ENCODE measurements at places on chromosomes 1 and 21.
A peak's percentile ranks its signal among the peaks of the same experiment; 100 is the strongest.

DNA sequence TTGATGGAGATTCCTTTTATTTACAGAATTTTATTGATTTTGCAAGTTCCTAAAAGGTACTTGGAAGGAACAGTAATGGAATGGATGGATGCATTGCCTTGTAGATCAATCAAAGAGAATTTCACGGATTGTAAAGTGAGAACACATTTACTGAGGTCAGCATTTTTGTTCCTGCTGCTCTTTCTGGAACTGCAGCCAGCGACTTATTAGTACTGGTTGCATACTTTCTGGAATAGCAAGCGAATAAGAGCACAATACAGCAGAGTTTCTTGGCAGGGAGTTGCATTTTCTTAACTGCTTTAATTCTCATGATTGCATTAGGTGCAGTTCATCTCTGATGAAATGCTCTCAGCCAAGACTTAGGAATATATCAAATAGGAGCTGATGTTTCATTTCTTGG, 106.1 kb upstream of the CHODL start:
- DNase-seq, result no peak

DNA sequence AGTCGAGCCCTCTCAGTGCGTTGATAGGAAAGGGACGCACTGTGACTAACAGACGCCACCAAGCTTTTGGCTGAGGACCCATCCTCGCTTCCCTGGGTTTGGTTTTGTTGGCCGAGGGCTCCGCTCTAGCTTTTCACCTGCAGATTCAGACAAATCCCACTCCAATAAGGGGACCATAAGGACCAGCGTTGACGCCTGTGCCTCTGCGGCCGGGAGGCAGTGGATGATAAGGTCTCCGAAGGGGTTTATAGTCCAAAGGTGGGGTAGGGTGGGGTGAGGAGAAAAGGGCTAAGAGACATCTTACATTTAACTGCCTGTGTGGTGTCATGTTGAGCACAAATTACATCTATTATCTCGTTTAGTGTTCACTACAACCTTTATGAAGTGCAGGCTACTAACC, 760 bp downstream of the PEX14 start:
- DNase-seq, result no peak

- peak; percentile 3 for DNase-seq
These were observed 35.8 kb upstream of the OLFM3 start for GRCh38 chr1:102032534-102032933.

GRCh38 chr1:160665330-160666078, 18.7 kb upstream of the SLAMF1 start:
- no peak for DNase-seq

DNA sequence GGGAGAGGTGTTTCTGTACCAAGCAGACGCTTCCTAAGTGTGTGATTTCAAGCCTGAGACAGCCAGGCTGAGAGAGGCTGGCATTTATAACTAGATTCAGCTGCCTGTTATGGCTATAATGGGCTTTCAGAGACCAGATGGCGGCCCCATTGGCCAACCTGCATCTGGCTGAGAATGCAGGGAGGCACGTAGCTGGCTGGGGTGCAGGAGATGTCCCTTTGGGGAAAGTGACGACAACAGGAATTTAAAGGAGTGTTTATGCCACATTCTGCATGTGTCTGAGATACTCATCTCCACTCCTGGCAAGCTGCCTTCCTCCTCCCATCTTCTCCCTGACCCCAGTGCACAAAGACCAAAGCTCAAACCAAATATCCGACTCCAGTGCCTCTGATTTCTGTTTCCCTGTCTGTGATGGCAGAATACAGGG, 21.3 kb upstream of the CCDC190 start:
- no peak for DNase-seq

- no peak for DNase-seq
These were observed 119.4 kb downstream of the SLC45A1 start for GRCh38 chr1:8437347-8437746.

- no peak for DNase-seq
These were observed 42.9 kb upstream of the TMCO2 start for GRCh38 chr1:40204856-40205255.

DNA sequence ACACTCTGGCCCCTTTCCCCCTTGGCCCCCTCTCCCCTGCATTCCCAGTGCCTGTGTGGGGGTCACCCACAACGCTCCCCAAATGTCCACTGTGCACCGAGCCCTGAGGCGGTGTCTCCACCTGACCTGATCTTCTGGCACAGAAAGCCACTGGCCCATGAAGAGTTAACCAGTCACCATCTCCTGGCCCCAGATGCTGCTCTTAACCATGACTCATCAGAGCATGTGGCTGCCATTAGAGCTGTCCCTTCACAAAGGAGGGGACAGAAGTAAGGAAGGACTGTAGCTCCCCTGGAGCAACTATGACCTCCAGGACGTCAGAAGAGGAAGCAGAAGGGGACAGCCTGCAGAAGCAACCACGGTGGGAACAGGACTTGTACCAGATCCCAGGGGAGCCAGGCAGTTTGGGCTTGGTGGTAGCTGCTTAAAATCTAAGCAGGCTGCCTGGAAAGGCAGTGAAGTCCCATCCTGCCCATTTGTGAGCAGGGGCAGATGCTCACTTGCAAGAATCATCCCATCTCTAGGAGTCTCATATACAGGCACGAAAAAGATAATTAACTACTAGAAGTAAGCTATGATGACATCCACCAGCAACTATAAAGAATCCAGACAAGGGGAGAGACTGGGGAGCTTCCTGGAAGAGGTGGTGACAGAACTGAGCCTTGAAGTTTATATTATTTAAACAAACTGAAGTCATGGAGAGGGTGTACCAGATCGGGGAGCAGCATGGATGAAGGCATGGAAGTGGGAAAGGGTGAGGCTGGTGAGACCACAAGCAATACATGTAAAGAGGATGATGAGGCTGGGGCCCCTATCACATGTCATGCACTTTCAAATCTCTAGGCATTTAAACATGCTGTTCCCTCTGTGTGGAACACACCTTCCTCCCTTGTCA, 1.1 kb upstream of the TTC39A start:
- DNase-seq, result peak; percentile 70

- DNase-seq, result peak; percentile 67
These were observed 29.0 kb upstream of the PPM1J start for GRCh38 chr1:112744009-112744578.

DNA sequence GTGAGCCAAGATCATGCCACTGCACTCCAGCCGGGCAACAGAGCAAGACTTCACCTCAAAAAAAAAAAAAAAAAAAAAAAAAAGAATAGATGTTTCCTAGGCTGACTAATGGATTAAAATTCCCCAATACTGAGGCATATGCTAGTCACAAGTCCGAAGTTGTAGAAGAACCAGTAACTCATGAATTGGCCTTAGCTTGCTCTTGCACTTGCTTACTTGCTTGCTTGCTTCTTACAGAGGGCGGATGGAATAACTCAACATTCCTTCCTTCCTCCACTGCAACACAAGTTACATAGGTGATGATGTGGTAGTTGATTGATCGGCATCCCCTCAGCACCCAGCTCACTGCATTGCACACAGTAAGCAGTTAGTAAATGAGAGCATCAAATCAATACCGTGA, 2.8 kb upstream of the TARS2 start:
- peak; percentile 88 for DNase-seq

DNA sequence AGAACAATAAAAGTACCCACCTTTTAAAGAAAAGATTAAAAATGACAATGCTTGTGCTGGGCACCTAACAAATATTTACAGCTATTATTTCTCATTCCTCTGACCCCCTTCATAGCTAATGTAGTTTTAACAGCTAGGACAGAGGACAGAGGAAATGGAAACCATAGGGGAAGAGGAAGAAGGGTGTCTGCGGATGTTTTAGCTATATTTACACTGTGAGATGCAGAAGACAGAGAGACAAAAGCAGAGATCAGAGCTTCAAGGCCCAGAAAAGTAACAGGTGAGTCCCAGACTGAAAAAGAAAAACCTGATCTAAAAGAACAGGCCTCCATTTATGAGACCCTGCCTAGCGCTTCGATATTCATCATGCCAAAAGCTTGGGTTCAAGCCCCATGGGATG, 72.0 kb downstream of the ZNF281 start:
- no peak for DNase-seq

- no peak for DNase-seq
These were observed 4.8 kb upstream of the TNN start for GRCh38 chr1:175062858-175063257.

DNA sequence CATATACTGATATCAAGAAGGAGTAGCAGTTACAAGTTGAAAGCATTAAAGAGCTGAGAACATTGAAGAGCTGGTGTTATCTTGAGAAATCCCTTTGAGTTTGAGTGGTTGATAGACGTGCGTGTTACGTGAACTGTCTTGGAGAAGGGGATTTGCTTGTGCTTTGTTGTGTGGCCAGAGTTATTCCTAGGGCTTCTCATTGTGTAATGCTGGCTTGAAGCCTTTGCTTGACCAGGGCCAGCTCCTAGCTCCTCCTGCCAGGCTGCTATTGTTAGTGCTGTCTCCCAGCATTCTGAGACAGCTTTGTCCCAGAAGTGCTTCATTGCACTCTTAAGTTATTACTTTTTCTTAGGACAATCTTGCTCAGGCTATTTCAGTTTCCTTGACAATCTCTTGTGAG, 116.2 kb upstream of the KCNK2 start:
- no peak for DNase-seq

DNA sequence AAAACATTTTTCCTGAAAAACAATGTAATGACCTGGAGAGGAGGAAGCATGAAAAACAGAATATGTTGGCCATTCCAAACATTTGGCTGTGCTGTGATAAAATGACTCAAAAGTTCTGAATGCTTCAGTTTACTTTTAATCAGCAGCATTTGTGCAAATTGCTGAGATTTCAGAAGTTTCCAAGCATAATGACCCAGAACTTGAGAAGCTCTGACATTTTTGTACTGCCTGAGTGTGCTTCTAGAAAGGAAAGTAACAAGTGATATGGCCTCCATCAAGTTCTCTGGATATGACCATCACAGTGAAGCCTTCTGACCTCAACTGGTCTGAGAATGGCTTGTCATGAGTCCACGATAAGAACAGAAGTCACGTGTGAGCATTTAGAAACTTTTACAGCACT, 283.4 kb upstream of the ZRANB2 start:
- no peak for DNase-seq

DNA sequence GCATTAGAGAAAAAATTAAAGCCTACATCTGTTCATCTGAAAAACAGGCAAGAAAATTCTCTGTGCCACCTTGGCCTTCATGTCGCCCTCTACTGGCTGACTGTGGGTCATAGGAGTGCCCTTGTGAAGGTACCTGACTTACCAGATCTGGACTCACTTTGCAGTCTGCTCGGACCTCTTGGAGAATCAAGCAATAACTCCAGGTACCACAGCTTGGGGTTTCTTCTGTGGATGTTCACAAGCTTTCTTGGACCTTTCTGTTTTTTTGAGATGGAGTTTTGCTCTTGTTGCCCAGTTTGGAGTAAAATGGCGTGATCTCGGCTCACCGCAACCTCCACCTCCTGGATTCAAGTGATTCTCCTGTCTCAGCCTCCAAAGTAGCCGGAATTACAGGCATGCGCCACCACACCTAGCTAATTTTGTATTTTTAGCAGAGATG, 2.4 kb upstream of the PRAMEF18 start:
- DNase-seq, result peak; percentile 4

GRCh38 chr1:208939537-208940085, 643.9 kb upstream of the CAMK1G start:
- no peak for DNase-seq

DNA sequence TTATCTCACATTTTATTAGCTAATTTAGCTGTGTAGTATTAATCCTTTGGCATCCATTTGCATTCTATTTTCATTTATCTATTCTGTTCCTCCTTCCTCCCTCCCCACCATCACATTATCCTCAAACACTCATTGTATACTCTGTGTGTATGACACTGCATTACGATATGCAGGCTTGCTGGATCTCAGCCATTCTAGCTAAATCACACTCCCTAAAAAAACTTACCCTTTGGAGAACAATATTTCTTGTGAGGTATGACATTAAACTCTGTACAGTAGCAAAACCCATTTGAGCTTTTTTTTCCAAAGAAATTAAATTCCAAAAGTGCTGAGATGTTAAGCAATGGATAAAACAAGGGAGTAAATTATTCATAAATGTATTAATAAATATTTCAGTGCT, 11.4 kb upstream of the RAB3GAP2 start:
- no peak for DNase-seq

DNA sequence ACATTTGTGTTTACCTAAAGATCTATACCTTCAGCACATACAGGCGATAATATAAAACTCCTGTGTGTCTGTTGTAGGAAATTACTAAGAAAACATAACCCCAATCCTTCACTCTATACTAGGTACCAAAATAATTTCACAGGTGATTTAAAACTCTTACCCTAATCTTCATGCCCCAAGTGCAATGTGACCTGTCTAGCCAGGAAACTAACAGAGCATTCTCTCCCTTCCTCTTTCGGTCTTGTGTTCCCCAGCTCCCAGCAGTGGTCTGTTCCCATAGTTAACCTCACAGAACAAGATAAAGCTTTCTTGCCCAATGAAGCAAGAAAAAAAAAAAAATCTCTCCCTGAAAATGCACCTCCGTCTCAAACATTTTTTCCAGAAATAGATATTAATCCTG, 493.5 kb downstream of the DPYD start:
- no peak for DNase-seq

- DNase-seq, result peak; percentile 92
These were observed at the start of gene TMEM201 for GRCh38 chr1:9588551-9589143. Gene TMEM201 (plus strand): TSS chr1:9588911. CDS start chr1:9588931, 20 bp downstream.

GRCh38 chr1:203622486-203622885, 4.1 kb upstream of the ATP2B4 start:
- DNase-seq, result no peak
